Hepatocyte (in vitro differentiated cells): ENCODE measurements at places on chromosomes 2 and 18. TPM values are rescaled to one million over a fixed set of nuclear protein-coding genes. Genes with fewer than 3 reads are reported as not detected.

DNA sequence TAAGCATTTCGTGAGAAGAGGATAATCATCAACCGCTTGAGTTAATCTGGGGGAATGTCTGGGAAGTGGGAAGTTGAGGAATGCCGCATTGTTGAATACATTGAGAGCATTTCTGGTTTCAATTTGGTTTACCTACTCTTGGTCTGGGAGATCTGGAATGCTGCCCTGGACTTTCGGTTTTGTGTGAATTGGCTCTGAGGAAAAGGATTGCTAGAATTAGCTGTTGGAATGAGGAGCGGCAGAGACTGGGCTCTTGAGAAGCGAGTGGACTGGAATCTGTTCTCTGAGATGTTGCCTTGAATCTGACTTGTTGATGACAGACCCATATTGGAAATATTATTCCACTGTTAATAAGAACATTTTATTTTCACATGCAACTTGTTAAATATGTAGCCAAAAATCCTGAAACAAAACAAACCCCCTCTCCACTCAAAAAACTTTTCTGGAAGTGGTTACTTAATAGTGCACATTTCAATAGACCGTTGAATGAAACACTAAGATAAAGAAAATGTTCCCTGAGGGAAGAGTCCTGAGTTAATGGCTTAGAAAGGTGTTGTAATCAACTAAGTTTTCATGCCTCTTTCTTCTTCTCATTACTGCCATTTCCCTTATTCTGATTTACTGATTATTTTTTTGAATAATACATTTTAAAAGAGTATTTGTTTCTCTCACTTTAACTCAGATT, 50.8 kb downstream of the PTPRM start:
- DNase-seq = peak; percentile 37

GRCh38 chr2:36453652-36454051, 98.1 kb downstream of the CRIM1 start:
- no peak for DNase-seq

GRCh38 chr2:152173831-152174230, 1.7 kb downstream of the STAM2 start:
- DNase-seq = peak; percentile 43

DNA sequence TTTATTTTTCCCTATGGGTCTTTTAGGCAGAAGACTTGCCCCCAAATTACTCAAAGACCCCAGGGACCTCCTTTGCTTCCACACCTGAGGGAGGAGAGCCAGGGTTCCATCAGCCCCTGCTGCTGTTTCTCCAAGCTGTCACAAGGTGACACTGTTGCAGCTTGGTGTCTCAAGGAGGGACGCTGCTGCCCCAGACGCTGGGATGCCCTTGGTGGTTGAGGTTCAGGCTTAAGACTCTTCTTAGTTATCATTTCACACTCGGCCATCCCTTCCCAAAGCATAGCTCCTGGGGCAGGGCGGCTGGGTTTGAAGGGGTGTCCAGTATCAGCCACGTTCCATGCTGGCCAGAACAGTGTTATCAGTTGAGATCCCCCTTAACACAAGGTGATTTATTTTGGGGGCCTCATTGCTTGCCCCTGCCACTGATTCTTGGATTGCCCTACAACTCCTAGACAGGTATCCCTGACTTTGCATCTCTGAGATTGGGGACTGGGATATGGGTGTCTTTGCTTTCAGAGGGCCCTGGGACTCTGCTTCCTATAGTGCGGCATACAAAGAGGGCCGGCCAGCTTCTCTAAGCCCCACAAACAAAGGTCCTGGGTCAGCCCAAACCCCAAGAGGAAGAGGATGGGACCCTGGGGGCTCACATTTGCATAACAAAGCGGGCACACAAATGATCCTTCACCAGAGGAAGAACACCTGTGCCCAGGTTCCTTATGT, 22.7 kb downstream of the GPR55 start:
- DNase-seq = peak; percentile 80

DNA sequence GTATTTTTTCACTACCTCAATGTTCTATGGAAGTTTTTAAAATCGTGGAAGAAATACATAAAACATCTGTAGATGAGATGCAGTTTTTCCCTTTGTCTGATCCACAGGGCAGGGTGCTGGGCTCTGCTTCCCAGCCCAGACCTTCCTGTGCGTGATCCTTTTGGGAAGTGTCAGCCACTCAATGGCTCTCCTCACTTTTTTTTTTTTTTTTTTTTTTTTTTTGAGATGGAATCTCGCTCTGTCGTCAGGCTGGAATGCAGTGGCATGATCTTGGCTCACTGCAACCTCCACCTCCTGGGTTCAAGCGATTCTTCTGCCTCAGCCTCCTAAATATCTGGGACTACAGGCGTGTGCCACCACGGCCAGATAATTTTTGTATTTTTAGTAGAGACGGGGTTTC, 32.8 kb downstream of the SOWAHC start:
- DNase-seq = no peak

GRCh38 chr2:122075381-122075780, 319.9 kb downstream of the TSN start:
- DNase-seq = no peak

- no peak for DNase-seq
These were observed 63.1 kb downstream of the THNSL2 start for GRCh38 chr2:88233216-88233615.

The ACMSD gene
- 3.6 and 6.7 TPM in 2 replicates for polyA plus RNA-seq

The RPIA gene
- 14.8 and 17.6 TPM in 2 replicates for polyA plus RNA-seq
